Omental fat pad (tissue), 4 donors: ENCODE measurements at places on chromosomes 4 and X.

DNA sequence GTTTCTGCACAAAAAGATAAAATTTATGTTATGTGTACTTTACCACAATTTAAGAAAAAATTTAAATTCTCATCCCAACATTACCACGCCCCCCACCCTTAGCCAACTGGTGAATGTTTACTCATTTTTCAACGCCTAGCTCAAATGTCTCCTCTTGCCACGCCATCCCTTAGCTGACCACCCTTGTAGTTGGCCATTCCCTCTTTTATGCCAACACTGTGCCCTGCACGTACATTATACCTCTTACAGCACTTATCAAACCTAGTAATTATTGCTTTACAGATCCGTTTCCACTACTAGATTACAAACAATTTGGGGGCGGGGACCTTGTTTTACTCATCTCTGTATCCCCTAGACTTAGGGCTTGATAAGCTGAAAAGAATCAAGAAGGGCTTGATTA lies 644 bp downstream of the ERCC6L start:
- DNase-seq = no peak

GRCh38 chr4:8596891-8597290 lies 4.3 kb downstream of the CPZ start:
- no peak for DNase-seq

DNA sequence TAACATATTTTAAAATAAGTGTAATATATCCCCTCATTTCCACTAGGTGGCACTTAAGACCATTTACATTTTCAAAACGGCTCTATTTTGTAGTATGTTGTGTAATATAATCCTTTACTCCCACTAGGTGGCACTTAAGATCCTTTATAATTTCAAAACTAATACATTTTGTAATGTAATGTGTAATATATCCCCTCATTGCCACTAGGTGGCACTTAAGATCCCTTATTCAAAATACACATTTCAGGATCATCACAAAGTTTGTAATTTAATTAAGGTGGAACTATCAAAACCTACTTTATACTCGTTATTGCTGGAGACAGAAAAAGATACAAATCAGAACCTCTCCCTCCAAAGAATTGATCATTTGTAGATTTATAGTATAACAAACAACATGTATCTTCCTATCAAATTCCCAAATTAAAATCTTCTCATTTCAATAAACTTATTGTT lies 132.5 kb downstream of the ARHGAP6 start:
- DNase-seq = no peak

DNA sequence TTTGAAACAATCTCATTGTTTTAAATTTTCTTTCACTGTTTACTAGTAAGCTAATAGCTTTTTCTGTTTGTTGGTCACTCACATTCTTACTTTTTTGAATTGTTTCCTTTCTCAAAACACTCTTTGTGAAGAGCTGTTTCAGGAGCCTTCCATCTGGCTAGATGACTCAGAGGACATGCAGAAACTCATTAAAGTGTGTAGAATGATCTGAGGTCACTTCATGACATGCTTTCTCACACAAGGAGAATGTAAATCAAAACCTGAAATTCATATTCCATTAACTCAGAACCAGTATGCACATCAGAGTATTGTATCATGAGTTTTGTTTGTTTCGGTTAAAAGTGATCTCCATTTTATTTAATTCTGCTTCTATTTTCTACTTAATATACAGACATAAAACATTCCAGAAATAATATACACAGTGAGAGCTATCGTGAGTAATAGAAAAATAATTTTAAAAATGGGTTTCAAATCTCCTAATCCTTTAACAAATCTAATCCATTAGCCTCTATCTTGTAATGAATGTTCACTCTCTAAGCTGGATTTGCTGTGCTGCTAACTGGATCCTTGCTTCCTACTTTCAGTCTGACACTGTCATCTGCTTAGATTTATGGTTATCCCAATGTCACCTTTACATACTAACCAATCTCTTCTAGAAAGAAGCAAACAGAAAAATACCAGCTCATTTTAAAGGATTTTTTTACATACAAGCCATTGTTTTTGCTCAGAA lies 449.6 kb downstream of the FSTL5 start:
- DNase-seq = no peak

GRCh38 chr4:139890816-139891215 lies 225.2 kb downstream of the MGST2 start:
- no peak for DNase-seq

- DNase-seq = no peak
Measured at GRCh38 chr4:43089730-43090129, 197.2 kb downstream of the GRXCR1 start.

- DNase-seq = no peak
Measured at GRCh38 chrX:106415276-106415895, 196.4 kb upstream of the RADX start.

- no peak for DNase-seq
Measured at GRCh38 chrX:136546371-136546781, 14.4 kb downstream of the VGLL1 start.

GRCh38 chr4:25229804-25230203 lies 4.0 kb upstream of the PI4K2B start:
- no peak for DNase-seq

GRCh38 chr4:73945674-73946449 lies 36.0 kb downstream of the PF4 start:
- no peak for DNase-seq
